ENCODE measurements at places on chromosomes 13 and 19. TPM values are rescaled to one million over a fixed set of nuclear protein-coding genes. Genes with fewer than 3 reads are reported as not detected.

VN1R2 gene
- not detected for polyA plus RNA-seq

MEX3D gene
- 0.08 TPM for polyA plus RNA-seq

MYBPC2 gene
- polyA plus RNA-seq = not detected

LRFN3 gene
- 0.04 TPM for polyA plus RNA-seq

FXYD3 gene
- polyA plus RNA-seq = not detected

GIPR gene
- polyA plus RNA-seq = not detected

WTIP gene
- polyA plus RNA-seq = not detected

LSR gene
- 0.17 TPM for polyA plus RNA-seq

SNAPC2 gene
- polyA plus RNA-seq = 15.7 TPM

- H3K36me3 ChIP-seq = no peaks in the 10 kb centered on the region
- H3K27me3 ChIP-seq = peaks cover 79% of the 10 kb centered on the region
- no peak for DNase-seq
- H3K4me1 ChIP-seq = no peaks in the 10 kb centered on the region
Observed at GRCh38 chr19:49064029-49064629, 489 bp downstream of the NTF4 start.

GRCh38 chr13:43686557-43686956 lies 100.2 kb downstream of the ENOX1 start:
- H3K36me3 ChIP-seq = no peaks in the 10 kb centered on the region
- no peak overlapping the region for H3K27ac ChIP-seq
- H3K27me3 ChIP-seq = no peaks in the 10 kb centered on the region
- DNase-seq = no peak
- no peak overlapping the region for H3K4me3 ChIP-seq

DNA sequence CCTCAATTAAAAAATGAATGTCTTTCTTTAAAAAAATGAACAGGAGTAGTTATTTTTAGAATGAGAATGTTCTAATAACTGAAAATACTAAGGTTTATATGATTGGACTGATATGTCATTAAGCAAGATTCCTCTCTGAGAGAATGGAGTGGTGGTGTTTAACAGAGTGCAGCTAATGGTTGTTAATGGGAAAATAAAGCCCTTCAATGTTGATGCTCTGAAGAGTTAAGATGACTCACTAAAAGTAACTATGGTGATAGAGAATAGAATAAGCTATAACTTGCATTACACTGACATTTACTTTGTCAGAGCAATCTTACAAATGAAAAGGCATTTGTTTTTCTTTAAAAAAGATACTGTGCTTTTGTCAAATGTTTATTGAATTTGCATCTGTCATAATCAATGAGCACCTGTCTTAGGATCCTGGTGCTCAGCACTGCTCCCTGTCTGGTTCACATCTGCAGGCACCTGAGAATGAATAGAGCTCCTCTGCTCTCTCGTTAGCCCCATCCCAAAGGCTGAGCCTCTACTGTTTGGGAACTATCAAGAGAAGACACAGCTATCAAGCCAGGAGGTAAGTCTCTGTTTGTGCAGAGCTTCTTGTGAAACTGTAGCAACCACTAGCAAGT lies 15.1 kb downstream of the PABPC3 start:
- no peaks in the 10 kb centered on the region for H3K4me1 ChIP-seq
- DNase-seq = no peak
- H3K4me3 ChIP-seq = no peak overlapping the region
- H3K27ac ChIP-seq = no peak overlapping the region
- peaks cover 8% of the 10 kb centered on the region for H3K27me3 ChIP-seq

GRCh38 chr13:89900104-89900765 lies 1447.3 kb upstream of the MIR17HG start:
- H3K27ac ChIP-seq = no peak overlapping the region
- DNase-seq = no peak
- no peaks in the 10 kb centered on the region for H3K36me3 ChIP-seq
- H3K27me3 ChIP-seq = no peaks in the 10 kb centered on the region
- no peaks in the 10 kb centered on the region for H3K4me1 ChIP-seq

DNA sequence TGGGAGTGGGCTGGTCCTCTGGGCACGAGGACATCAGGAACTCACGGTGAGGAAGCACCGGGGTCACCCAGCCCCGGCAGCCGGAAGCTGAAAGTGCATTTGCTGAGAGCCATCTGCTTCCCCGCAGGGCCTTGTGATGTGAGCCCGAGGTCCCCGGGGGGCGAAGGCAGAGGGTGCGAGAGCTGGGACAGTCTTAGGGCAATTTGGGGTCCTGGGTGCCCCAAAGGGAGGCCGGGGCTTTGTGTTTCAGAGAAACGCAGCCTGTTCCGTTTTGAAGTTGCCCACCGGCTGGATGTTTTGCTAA lies 4.8 kb downstream of the F2RL3 start:
- peaks cover 49% of the 10 kb centered on the region for H3K4me1 ChIP-seq
- peak overlapping the region; percentile 7 for H3K4me3 ChIP-seq
- DNase-seq = no peak
- no peaks in the 10 kb centered on the region for H3K27me3 ChIP-seq

GRCh38 chr19:6035026-6035425 lies 57.1 kb upstream of the RANBP3 start:
- H3K4me3 ChIP-seq = no peak overlapping the region
- H3K36me3 ChIP-seq = peaks cover 12% of the 10 kb centered on the region
- no peaks in the 10 kb centered on the region for H3K27me3 ChIP-seq

GRCh38 chr19:46616631-46617322 lies 8.1 kb downstream of the PTGIR start:
- H3K27ac ChIP-seq = no peak overlapping the region
- H3K4me3 ChIP-seq = no peak overlapping the region
- H3K36me3 ChIP-seq = no peaks in the 10 kb centered on the region
- DNase-seq = peak; percentile 58

GRCh38 chr13:75220861-75221260 lies 261.1 kb downstream of the TBC1D4 start:
- peaks cover 21% of the 10 kb centered on the region for H3K4me1 ChIP-seq
- H3K4me3 ChIP-seq = no peak overlapping the region
- no peak for DNase-seq

GRCh38 chr13:101258071-101258470 lies 158.2 kb downstream of the NALCN start:
- no peaks in the 10 kb centered on the region for H3K27me3 ChIP-seq
- H3K4me3 ChIP-seq = no peak overlapping the region
- no peaks in the 10 kb centered on the region for H3K36me3 ChIP-seq
- no peak for DNase-seq
- H3K4me1 ChIP-seq = no peaks in the 10 kb centered on the region

DNA sequence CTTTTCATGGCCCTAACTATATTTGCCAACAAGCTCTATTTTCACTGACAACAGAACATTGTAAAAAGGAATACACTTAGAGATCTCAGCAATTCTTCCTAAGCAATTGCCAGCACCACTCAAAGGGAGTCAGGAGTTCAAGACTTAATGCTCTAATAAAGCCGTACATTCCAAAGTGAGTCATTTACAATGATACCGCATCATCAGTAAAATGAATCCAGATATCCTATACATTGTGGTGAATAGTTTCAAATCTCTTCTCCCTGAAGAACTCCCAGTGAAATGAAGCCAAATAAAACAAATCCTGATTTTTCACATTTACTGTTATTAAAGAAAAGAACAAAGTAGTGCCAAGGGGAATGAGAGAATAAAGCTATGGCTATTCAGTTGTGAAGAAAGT lies 2898.7 kb upstream of the PCDH20 start:
- no peak for DNase-seq
- no peak overlapping the region for H3K4me3 ChIP-seq
- H3K27ac ChIP-seq = no peak overlapping the region
- H3K4me1 ChIP-seq = no peaks in the 10 kb centered on the region
- no peaks in the 10 kb centered on the region for H3K27me3 ChIP-seq

GRCh38 chr13:27476943-27477703 lies 26.8 kb upstream of the MTIF3 start:
- H3K4me1 ChIP-seq = peaks cover 5% of the 10 kb centered on the region
- no peak overlapping the region for H3K4me3 ChIP-seq
- no peaks in the 10 kb centered on the region for H3K36me3 ChIP-seq
- H3K27ac ChIP-seq = no peak overlapping the region

DNA sequence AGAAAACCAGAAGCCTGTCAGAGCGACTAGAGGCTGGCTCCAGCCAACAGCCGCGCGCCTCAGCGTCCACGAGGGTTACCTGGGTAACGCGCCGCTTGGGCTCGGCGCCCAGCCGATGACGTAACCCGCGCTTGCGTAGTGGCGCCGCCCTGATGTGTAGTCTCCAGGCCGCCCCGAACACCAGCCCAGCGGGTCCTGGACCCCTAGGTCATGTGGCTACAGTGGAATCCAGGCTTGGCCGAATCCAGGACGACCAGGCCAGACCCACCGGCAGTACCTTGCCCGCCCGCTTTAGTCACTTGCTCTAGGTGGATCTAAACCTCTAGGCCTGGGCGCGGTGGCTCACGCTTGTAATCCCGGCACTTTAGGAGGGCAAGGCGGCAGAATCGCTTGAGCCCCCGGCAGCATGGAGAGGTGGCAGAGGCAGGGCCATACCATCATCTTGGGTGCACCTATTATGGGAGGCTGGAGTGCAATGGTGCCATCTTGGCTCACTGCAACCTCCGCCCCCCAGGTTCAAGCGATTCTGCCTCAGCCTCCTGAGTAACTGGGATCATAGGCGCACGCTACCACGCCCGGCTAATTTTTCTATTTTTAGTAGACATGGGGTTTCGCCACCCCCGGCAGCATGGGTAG lies 7.2 kb upstream of the ZNF606 start:
- H3K27me3 ChIP-seq = no peaks in the 10 kb centered on the region
- DNase-seq = peak; percentile 75
- H3K4me1 ChIP-seq = peaks cover 12% of the 10 kb centered on the region

- H3K36me3 ChIP-seq = no peaks in the 10 kb centered on the region
- no peaks in the 10 kb centered on the region for H3K27me3 ChIP-seq
- peak overlapping the region; percentile 86 for H3K27ac ChIP-seq
- DNase-seq = peak; percentile 45
- H3K4me3 ChIP-seq = no peak overlapping the region
- peaks cover 69% of the 10 kb centered on the region for H3K4me1 ChIP-seq
Observed at GRCh38 chr13:114129649-114130062, 2.8 kb downstream of the RASA3 start.

All from CD14-positive monocyte (primary cell).